CD4-positive, alpha-beta T cell treated with Interleukin-2 at 100 ng/mL for 4 hours (primary cell): ENCODE measurements at places on chromosomes 6 and 20.

DNA sequence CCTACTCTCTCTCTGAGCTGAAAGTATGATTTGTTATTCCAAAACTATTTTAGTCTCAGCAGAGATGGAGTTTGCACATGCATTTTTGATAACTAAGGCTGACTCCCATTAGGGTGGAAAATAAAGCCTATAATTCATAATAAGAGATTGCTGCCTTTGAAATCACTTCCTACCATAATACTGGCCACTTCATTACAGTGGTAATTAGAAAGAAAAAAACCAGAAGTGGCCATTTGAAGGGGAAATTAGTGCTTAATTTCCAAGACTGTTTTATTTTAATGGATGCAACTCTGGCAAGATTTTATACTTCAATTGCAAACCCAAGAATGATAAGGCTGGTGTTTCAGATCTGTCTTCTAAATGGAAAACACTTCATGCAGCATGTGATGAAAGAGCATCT, 43.4 kb downstream of the SLC35B3 start:
- DNase-seq = no peak

DNA sequence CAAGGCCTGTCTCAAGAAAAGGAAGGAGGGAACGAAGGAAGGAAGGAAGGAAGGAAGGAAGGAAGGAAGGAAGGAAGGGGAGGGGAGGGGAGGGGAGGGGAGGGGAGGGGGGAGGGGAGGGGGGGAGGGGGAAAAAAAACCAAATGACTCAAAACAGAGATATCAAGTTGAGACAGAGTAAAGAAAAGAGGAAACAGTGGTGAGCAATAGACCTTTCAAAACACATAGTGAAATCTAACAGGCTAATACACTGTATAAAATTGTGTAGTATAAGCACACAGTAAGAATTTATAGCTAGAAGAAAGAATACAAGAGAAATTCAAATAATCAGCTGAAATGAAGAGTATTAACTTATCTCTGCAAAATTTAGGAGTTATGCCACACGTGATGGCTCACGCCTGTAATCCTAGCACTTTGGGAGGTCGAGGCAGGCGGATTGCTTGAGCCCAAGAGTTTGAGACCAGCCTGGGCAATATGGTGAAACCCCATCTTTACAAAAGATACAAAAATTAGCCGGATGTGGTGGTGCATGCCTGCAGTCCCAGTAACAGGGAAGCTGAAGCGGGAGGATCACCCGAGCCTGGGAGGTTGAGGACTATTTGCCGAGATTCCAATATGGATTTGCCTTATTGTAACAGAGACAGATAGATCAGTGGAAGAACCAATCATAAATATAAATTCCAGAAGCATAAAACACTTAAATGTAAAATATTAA, 123.2 kb downstream of the PRND start:
- no peak for DNase-seq

GRCh38 chr20:17560344-17561074, 9.4 kb upstream of the DSTN start:
- DNase-seq = no peak

- no peak for DNase-seq
Observed at GRCh38 chr6:2063547-2063946, 181.9 kb downstream of the GMDS start.

GRCh38 chr6:3277851-3278416, 19.2 kb downstream of the PSMG4 start:
- DNase-seq = no peak

DNA sequence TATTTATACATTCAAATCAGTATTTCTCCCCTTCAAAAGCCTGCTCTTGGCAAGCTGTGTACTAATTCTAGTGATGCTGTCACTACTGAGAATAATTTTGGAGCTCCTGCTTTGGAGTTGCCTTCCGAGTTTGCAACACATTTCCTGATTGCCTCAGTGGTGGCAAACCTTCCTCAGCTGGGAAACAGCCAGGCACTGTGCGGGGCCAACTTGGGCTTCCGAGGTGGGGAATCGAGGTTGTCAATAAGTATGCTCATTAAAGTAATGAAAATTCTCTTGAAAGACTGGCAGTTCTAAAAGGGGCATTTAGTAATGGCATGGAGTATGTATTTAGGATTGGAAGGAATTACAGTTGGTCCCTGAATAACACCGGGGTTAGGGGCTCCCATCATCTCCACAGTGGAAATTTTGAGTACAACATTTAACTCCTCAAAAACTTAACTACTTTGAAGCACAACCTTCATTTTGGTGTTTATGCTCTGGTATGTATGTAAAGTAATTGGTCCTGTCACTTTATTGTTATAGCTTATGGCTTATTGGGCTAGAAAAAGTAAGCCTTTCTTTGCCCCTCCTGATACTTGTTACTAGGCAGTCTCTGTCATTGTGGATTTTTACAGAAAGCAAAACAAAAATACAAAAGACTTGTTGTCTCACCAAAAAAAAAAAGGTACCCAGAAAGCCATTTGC, 2.7 kb downstream of the PAQR8 start:
- DNase-seq = no peak

DNA sequence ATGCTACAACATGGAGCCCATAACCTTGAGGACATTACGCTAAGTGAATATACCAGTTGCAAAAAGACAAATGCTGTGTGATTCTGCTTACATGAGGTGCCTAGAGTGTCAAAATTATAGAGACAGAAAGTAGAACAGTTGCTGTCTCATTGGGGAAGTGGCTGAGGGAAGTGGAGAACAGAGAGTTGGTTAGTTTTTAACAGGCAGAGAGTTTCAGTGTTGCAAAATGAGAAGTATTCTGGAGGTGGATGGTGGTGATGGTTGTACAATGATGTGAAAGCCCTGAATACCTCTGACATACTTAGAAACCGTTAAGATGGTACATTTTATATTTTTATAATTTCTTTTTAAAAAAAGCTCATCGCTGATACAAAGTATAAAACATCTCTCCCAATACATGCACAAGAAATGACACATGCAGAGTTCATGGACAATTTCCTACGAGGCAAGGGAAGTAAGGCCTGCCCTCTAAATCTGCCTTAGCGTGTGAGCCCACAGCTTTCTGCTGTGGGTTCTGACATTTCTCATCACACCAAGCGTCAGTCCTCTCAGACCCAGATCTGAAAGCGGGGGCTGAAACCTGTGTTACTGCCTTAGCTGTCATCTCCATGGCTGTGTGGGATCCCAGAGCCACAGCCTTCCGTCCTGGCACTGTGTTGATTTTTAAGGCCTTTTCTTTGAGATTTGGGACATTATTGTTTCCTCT, 126.0 kb downstream of the RNASET2 start:
- no peak for DNase-seq

DNA sequence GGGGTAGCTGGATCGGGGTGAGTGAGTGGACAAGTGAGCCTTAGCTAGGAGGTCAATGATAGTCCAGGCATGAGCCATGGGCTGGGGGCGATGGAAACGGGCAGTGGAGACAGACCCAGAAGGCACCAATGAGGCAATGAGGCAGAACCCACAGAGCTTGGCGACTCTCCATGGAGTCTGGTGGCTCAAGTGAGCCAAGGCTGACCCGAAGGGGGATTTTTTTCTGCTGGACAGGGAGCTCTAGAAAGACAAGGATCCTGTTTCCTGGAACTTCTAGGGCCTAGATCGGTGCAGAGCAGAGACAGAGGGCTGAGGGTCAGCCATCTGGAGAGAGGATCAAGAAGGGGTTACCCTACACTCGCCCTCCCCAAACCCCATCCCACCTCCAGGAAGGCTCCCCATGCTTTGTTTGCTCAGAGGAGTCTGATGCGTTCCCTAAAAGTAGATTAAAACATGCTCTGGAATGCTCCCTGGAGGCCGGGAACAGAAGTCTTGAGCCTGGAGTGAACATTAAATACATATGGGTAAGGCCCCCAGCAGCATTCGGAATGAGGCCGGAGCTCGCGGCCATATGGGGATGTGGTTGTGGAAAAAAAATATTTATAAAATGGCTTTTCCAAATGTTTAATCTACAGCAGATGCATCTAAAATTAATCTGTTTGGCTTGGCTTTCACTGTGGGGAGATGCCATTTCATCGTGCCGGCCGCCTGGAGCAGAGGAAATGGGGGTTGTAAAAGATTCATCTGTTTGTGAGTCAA, 237.8 kb upstream of the PMEPA1 start:
- DNase-seq = no peak

GRCh38 chr6:35034411-35035191, 106.5 kb downstream of the TCP11 start:
- no peak for DNase-seq

DNA sequence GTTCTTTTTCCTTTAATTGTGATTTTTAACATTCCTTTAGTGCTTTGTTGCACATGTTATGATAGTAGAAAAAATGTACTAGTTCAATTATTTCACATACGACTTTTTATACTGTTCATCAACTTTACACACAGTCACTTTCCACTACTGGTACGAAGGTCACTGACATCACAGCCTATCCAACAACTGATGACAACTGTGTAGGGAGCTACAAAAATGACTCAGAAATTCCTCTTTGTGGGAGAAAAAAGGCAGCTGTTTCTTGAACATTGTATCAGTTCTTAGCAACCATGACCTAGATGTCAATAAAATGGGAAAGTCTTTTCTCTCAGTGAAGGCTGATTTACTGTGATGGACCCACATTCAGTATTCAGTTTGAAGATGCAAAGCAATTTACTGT, 7.0 kb upstream of the ID4 start:
- no peak for DNase-seq

- peak; percentile 65 for DNase-seq
Observed at GRCh38 chr6:159941286-159942113, 27.4 kb upstream of the IGF2R start.

DNA sequence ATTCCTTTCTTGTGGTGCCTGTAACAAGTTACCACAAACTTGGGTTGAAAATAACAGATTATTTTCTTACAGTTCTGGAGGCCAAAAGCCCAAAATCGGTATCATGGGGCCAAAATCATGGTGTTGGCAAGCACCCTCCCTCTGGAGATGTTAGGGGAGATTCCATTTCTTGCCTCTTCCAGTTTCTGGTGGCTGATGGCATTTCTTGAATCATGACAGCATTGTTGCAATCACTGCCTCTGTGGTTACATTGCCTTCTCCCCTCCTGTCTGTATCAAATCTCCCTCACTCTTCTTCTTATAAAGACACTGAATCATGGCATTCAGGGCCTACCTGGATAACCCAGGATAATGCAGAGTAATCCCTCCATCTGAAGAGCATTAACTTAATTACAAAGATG, 17.9 kb upstream of the TENT5A start:
- no peak for DNase-seq

GRCh38 chr6:66226109-66226508, 519.1 kb upstream of the EYS start:
- DNase-seq = no peak

- DNase-seq = no peak
Observed at GRCh38 chr20:10194166-10194565, 24.5 kb upstream of the SNAP25 start.

DNA sequence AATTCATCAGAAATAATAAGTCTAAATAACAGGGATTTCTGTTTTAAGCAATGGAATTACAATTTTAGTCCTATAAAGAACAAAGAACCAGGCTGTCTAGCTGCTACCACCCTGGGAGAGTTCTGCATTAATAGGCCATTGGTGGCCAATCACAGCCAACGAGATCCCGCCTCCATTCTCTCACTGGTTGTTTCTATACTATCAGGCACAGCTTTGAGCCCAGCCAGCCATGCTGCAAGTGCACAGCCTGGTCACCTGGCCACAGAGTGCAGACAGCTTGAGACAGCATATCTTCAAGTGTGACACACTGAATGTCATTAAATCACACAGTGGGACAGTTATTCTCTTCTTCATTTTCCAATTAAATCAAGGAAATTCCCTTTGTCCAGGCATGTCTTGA, 16.1 kb upstream of the RAB22A start:
- no peak for DNase-seq

DNA sequence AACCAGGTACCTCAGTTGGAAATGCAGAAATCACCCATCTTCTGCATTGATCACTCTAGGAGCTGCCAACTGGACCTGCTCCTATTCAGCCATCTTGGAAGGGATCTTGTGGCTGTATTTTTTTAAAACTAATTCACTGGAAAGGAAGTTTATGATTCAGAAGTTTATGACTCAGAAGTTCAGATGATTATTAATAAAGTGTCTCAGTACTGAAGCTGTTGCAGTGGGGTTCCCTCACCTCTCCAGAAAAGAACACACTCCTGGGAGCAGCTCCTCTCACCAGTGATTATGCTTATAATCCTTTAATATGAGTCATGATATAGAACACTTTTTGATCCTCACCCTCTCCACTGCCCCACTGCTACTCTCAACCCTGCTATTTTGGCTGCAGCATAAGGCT, 291.2 kb upstream of the HS3ST5 start:
- no peak for DNase-seq

GRCh38 chr6:74439123-74439811, 743.3 kb downstream of the CD109 start:
- DNase-seq = no peak

DNA sequence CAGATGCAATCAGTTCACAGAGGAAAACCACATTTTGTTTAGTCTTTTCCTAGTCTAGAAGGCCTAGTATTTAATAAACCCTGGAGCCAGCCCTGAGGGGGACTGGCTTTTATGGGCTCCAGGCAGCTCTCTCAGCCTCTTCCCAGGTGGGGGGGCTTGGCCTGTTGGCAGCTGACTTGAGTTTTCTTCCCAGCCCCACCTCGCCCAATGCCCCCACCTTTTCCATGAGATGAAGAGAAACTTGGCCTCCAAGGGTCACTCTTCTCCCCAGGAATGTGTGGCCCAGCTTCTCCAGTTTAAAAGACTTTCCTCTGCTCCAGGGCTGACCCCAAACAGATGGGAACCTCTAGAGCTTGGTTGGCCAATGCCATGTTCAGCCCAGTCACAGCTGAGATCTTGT, 196.1 kb downstream of the BMP7 start:
- no peak for DNase-seq

DNA sequence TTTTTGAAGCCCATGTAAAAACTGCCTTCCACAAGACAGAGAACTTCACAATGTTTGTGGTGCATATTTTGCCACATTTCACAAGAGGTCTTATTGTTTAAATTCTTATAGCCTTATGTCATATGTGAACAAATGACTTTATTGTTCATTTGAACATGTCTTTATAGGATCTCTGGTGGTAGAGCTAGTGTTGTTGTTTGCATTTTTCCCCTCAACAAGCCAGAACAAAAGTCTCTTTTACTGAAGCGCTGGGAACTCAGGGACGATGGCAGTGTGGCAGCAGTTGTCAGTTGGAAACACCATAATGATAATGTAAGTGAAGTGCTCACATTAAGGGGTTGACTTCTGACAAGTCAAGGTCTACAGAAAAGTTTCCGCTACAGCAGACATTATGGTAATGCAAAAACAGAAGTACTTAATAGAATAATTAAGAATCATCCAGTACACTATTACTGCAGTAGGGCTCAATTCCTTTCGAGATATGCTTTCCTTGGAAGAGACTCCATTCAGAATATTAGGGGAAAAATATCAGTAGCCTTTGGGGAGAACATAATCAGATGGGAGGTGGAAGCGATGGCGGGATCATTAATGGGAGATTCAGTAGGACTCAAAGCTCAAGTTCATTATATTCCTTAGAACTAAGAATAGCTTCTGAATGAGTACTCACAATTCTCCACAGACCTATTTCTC, 180.0 kb downstream of the GJA10 start:
- DNase-seq = no peak
